T-helper 17 cell (primary cell): ENCODE measurements at places on chromosomes 4 and X. TPM values are rescaled to one million over a fixed set of nuclear protein-coding genes. Genes with fewer than 3 reads are reported as not detected.
A peak's percentile ranks its signal among the peaks of the same experiment; 100 is the strongest.

GRCh38 chr4:40046311-40046980 lies 10.2 kb upstream of the N4BP2 start:
- no peak overlapping the region for H3K4me3 ChIP-seq
- H3K27me3 ChIP-seq, result no peaks in the 10 kb centered on the region
- no peak for DNase-seq

- peaks cover 20% of the 10 kb centered on the region for H3K4me1 ChIP-seq
- no peak overlapping the region for H3K27ac ChIP-seq
- no peak for DNase-seq
- no peaks in the 10 kb centered on the region for H3K27me3 ChIP-seq
These were observed 8.4 kb upstream of the PRDM8 start for GRCh38 chr4:80188801-80189458.

DNA sequence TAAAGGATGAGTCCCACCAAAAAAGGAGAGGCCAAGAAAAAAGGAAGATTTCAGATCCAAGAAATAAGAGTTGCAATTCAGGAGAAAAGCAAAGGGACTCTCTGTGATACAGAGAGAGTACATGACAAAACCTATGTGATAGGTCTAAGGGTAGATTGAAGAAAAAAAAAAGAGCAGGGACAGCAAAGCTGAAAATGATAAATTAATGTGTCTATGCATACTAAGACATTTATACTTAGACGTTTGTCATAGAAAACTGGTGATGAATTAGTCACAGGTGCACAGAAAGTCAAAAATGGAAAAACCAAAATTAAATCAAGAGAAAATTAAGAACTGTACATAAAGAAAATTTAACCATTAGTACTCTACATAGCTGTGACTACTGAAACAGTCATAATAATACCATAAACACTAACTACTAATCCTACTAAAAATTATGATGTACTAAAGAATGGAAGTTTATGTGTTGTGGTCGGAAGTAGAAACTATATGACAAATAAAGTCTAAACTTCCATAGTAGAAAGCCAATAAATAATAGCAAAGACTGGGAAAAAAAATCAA lies 9.9 kb downstream of the CENPC start:
- peaks cover 19% of the 10 kb centered on the region for H3K4me1 ChIP-seq
- H3K27me3 ChIP-seq, result no peaks in the 10 kb centered on the region
- DNase-seq, result no peak

DNA sequence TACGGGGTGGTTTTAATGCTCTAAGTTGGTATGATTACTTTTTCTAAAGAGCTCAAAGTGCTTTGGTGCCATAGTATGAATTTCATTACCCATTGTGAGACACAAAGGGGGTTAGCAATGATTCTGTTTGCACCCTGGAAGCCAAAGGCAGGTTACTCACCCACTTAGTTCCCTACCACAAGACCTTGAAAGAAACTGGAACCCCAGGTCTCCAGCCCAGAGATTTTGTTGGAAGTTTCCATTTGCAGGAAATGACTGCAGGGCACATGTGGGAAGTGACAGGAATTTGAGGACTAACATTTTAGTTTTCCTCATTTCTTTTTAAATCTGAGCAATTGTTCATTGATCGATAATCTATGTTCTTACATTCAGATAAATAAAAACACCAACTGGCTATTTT lies 1.8 kb upstream of the HS3ST1 start:
- H3K36me3 ChIP-seq, result peaks cover 2% of the 10 kb centered on the region
- no peak overlapping the region for H3K4me3 ChIP-seq
- DNase-seq, result no peak
- H3K27ac ChIP-seq, result no peak overlapping the region
- peaks cover 9% of the 10 kb centered on the region for H3K4me1 ChIP-seq
- peaks cover 41% of the 10 kb centered on the region for H3K27me3 ChIP-seq

DNA sequence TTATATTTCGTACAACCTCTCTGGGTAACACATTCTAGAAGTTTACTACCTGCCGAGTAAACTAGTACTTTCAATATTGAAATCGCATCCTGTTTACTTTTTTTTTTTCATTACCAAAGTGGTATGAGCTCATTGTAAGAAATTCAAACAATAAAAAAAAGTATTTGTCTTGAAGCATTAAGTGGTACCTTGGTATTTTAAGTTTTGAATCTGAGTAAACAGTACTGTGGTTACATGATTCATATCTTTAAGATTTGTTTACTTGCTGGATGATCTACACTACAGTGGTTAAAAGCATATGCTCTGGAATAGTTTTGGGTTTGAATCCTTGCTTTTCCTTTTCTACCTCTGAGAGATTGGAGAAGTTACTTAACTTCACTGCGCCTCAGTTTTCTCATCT lies 3.8 kb upstream of the MMGT1 start:
- no peak for DNase-seq
- no peaks in the 10 kb centered on the region for H3K36me3 ChIP-seq
- H3K4me1 ChIP-seq, result peaks cover 24% of the 10 kb centered on the region
- peak overlapping the region; percentile 78 for H3K27ac ChIP-seq
- H3K4me3 ChIP-seq, result peak overlapping the region; percentile 50
- H3K27me3 ChIP-seq, result no peaks in the 10 kb centered on the region

GRCh38 chr4:104879854-104880253 lies 266.8 kb upstream of the TET2 start:
- H3K27me3 ChIP-seq, result peaks cover 3% of the 10 kb centered on the region
- DNase-seq, result no peak
- H3K4me3 ChIP-seq, result peak overlapping the region; percentile 46
- H3K36me3 ChIP-seq, result no peaks in the 10 kb centered on the region
- H3K4me1 ChIP-seq, result peaks cover 12% of the 10 kb centered on the region

- peaks cover 14% of the 10 kb centered on the region for H3K27me3 ChIP-seq
- no peaks in the 10 kb centered on the region for H3K36me3 ChIP-seq
- H3K27ac ChIP-seq, result no peak overlapping the region
These were observed 9.7 kb downstream of the SERTM2 start for GRCh38 chrX:111521169-111521568.

PDCL2 gene
- not detected for total RNA-seq

FABP2 gene
- total RNA-seq, result not detected

SLITRK4 gene
- 0.17 TPM for total RNA-seq

GPR173 gene
- not detected for total RNA-seq

ASMT gene
- 0.57 TPM for total RNA-seq

GLOD5 gene
- total RNA-seq, result not detected
